Testis (tissue), 5 donors: ENCODE measurements at places on chromosomes 13 and 19. TPM values are rescaled to one million over a fixed set of nuclear protein-coding genes. Genes with fewer than 3 reads are reported as not detected.

CGB8 gene
- not detected for total RNA-seq

DNA sequence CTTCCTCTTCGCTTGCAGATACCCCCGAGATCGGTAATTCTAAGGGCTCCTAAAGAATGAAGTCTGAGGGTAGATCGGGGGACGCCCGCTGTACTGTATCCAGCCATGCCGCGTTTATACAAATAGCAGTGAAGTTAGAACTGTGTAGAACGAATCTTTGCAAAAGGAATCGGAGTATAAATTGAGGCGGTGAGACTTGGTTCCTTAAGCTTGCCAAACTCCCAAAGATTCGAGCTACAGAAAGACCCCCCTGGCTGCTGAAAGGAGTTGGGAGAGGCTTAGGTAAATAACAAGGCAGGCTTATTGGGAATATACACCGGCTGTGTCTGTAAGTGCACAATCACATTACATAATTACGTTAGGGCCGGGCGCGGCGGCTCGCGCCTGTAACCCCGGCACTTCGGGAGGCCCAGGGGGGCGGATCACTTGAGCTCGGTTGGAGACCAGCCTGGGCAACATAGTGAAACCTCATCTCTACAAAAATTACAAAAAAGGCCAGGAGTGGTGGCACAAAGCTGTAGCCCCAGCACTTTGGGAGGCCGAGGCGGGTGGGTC is 12.2 kb downstream of the TMEM160 start:
- no peak for DNase-seq

CFAP97D2 gene
- 1.5 TPM for total RNA-seq

EDDM13 gene
- not detected for total RNA-seq

DNA sequence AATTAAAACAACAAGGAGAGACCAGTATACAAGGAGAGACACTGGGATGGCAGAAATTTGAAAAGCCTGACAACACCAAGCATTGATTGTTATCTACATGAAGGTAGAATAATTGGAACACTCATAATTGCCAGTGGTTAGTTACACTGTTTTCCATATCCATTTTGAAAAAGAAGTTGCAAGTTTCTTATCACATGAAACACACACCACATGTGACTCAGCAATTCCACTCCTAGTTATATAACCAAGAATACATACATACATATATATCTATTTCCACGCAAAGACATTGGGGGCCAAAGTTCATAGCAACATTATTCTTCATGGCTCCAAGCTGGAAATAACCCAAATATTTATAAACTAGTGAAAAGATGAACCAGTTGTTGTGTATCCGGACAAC is 15.2 kb upstream of the PABPC3 start:
- DNase-seq: no peak

GRCh38 chr19:45507872-45508416 is 665 bp downstream of the VASP start:
- no peak for DNase-seq

GRCh38 chr19:13417054-13417453 is 89.2 kb downstream of the CACNA1A start:
- peak; percentile 34 for DNase-seq

- no peak for DNase-seq
These were observed 24.5 kb upstream of the CCNE1 start for GRCh38 chr19:29787281-29787680.

DNA sequence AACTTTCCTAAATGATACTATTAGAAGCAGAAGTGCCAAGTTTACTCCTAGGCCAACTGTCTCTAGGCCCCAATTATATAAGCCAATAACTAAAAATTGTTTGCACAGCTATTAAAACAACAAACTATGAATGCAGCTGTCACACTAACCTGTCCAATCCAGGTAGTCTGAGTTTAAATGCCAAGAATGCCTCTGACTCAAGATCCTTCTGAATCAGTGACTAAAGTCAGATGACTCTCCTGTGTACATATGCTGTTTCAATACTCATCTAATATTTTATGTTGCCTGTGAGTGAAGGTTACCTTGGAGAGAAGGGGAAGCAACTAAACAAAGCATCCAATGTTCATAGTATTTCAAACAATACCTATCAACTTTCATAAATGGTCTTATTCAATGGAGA is 257.0 kb downstream of the ENOX1 start:
- no peak for DNase-seq
